ENCODE measurements at places on chromosomes 1 and 21.

DNA sequence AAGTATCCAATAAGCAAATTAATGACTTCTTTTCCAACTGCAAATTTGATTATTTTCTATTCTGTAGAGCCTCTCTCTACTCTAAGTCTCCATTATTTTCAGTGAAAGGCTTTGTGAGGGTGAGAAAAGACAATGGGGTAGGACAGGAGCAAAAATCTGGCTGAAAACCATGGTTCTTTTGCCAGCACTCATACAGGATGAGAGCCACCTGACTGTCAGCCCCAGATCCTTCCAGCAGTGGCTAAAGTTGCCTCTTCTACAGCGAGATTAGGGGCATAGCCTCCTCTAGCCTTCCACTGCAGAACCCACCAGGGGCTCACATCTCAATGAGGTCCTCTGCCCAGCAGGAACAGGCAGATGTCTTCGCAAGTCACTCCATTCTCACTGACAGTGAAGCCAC, 23.7 kb downstream of the NMNAT2 start:
- no peak for DNase-seq

- no peak for DNase-seq
Measured at GRCh38 chr21:17089091-17089491, 423.8 kb upstream of the CXADR start.

GRCh38 chr1:178560871-178561376, 48.0 kb downstream of the TEX35 start:
- DNase-seq: no peak

- no peak for DNase-seq
Measured at GRCh38 chr1:149923626-149924025, 4.0 kb downstream of the SF3B4 start.

DNA sequence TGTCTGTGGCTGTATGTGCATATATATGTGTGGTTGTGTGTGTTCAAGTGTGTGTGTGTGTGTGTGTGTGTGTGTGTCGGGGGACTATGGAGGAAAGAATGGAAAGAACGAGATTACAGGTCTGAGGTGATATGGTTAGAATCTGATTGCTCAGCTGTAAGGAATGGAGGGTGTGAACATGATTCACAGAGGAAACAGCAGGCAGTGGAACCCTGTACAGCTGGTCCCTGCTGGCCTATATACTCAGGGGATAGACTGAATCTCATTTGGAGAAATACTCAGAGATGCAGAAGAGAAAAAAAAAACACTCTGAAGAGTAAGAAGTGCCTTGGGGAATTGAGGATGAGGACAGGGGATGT, 180.1 kb upstream of the ESRRG start:
- DNase-seq: no peak

GRCh38 chr1:24491577-24492360, 10.9 kb upstream of the RCAN3 start:
- DNase-seq: no peak

- no peak for DNase-seq
Measured at GRCh38 chr21:36246080-36246631, 73.8 kb upstream of the MORC3 start.

GRCh38 chr1:38239258-38239835, 192.8 kb upstream of the POU3F1 start:
- no peak for DNase-seq

DNA sequence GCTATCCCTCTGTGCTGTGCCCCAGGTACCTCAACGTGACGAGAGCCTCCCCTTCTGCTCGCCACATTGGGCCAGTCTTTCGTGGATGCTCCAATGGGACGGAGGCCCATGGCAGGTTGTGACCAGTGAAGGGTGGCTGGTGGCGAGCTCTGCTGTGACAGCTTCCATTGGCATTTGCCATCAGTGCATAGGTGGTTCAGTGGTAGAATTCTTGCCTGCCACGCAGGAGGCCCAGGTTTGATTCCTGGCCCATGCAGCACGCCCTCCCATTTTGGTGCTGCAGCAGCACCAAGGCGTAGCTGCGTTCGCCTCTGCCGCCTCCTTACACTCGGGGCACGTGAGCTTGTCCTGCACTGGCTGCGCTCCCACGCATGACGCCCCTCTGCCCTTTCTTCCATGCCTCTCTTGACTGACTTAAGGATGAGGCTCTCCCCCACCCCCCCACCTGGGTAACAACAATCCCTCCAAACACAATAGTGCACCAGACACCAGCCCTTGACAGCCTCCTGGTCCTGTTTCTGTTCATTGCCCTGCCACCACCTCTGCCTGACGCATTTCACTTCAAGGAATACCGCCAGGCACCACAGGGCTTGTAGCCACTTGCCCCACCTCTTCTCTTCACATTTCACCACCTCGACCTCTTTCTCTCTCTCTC, 24.7 kb upstream of the FCGR2A start:
- DNase-seq: no peak

DNA sequence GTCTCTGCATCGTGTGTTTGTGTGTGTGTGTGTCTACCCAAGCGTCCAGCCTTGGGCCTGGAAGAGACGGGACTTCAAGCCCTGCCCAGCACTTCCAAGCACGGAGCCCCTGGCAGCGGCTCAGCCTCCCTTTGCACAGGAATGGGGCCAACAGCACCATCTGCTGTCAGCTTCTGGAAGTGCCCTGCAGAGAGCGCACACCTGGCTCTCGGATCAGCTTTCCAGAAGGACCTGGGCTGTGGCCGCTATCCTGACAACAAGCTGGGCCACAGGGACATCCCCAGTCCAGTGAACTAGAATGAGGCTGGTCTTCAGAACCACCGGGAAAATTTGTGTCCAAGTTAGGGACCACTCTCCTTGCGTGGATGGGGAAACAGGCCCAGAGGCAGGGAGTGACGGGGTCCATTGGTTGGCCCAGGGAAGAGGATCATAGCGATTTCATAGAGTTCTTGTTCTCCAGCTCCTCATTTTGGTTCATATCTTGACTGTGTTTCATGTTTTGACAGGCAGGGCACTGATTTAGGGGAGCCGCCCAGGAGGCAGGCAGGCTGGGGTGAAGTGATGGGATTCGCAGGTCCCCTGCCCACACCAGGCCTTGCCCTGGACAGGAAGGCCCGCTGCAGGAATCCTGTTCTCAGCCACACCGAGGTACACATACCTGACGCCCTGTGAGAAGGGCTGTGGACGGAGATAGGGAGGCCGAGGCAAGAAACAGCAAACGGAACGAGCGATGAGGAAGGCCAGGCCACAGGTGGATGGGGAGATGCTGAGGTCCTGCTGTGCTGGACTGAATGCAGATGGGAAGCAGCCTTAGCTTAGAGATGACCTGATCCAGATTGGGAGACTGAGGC, 38.4 kb downstream of the TAS1R2 start:
- DNase-seq: peak; percentile 61

GRCh38 chr1:245749053-245749452, 594.3 kb downstream of the KIF26B start:
- DNase-seq: no peak

DNA sequence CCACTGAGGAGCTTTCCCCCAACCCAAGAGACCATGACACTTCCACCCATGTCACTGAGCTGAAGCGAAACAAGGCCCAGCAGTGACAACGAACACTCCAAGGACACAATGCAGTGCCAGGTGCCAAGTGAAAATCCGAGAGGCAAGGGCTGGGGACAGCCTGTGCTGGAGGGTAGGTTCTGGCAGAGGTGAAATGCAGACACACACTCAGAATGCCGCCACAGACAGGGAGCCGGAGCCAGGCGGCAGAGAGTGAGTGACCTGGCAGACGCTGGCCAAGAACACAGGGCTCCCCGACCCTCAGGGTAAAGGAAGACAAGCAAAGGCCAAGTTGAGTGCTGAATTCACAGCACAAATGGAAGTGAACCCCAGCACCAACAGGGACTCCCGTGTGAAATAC, 78.9 kb downstream of the CD46 start:
- no peak for DNase-seq

DNA sequence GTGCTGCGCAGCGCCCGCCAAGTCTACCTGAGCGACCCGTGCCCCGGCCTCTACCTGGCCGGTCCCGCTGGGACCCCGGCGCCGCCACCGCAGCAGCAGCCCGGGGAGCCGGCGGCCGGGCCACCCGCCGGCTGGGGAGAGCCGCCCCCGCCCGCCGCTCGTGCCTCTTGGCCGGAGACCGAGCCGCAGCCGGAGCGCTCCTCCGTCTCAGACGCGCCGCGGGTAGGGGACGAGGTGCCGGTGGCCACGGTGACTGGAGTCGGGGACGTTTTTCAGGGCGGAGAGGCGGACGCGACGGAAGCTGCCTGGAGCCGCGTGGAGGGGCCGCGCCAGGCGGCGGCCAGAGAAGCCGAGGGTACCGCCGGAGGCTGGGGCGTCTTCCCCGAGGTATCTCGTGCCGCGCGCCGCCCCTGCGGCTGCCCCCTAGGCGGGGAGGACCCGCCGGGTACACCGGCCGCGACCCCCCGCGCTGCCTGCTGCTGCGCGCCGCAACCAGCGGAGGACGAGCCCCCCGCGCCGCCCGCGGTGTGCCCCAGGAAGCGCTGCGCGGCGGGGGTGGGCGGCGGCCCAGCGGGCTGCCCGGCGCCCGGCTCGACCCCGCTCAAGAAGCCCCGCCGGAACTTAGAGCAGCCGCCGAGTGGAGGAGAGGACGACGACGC, 646 bp downstream of the IER5 start:
- DNase-seq: no peak

- DNase-seq: no peak
Measured at GRCh38 chr1:198860371-198860770, 221.5 kb downstream of the PTPRC start.

- no peak for DNase-seq
Measured at GRCh38 chr1:12340544-12340930, 110.7 kb downstream of the VPS13D start.

DNA sequence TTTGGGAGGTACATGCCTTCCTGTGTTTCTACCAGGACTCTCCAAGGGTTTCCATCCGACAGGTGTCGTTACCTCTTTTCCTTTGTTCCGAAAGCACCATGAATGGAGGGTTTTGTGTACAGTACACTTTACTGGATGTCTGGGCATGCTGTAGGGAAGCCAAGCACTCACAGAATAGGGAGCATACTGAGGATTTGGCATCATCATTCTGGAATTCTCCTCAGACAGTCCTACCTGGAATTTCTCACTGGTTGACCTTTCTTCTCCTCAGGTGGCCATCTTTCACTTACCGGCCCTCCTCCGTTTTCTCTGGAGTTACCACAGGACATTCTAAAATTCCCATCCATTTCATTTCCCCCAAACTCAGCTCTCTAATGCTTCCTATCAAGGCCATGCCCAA, 5.9 kb upstream of the MPL start:
- no peak for DNase-seq

DNA sequence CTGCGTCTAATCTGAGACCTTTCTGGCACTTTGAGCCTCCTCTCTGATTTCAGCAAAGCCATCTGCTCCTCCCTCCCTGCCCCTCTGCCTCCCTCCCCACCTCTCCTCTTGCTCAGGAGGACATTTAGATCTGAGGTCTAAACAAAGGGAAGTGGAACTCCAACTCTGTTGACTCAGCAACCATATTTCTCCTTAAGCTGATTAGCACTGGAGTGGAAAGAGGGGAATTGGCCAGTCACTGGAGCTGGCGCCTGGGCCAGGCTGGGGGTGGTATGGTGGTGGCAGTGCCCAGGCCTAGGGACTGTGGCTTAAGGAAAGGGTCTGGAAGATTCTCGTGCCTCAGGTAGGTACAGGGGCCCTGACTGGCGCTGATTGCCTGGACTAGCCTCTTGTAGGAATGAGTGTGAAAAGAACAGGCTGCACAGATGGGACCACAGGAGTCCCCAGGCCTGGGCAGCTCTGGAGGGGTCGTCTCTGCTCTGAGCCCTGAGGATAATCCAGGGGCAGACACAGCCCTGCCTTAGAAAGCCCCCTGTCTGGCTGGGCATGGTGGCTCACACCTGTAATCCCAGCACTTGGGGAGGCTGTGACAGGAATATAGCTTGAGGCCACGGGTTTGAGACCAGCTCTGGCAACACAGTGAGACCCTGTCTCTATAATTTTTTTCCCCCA, 11.9 kb downstream of the SH2D2A start:
- DNase-seq: no peak

- no peak for DNase-seq
Measured at GRCh38 chr1:159931101-159931794, 5.9 kb upstream of the TAGLN2 start.

DNA sequence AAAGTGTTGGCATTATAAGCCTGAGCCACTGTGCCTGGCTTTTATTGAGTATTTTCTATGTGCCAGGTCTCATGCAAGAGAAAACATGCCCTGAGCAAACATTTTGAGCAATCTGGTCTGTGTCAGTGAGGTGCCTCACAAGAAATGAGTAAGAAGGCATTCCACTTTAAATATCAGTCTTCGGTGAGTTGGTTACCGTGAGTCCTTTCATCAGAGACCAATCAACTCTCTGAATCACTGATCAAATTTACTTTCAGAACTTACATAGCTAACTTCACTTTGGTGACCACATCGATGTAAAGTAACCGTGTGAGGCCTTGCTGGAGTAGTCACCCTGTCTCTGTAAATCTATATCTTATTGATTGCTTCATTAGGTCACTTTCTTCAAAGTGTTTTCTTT, 14.3 kb upstream of the DDX59 start:
- DNase-seq: no peak

DNA sequence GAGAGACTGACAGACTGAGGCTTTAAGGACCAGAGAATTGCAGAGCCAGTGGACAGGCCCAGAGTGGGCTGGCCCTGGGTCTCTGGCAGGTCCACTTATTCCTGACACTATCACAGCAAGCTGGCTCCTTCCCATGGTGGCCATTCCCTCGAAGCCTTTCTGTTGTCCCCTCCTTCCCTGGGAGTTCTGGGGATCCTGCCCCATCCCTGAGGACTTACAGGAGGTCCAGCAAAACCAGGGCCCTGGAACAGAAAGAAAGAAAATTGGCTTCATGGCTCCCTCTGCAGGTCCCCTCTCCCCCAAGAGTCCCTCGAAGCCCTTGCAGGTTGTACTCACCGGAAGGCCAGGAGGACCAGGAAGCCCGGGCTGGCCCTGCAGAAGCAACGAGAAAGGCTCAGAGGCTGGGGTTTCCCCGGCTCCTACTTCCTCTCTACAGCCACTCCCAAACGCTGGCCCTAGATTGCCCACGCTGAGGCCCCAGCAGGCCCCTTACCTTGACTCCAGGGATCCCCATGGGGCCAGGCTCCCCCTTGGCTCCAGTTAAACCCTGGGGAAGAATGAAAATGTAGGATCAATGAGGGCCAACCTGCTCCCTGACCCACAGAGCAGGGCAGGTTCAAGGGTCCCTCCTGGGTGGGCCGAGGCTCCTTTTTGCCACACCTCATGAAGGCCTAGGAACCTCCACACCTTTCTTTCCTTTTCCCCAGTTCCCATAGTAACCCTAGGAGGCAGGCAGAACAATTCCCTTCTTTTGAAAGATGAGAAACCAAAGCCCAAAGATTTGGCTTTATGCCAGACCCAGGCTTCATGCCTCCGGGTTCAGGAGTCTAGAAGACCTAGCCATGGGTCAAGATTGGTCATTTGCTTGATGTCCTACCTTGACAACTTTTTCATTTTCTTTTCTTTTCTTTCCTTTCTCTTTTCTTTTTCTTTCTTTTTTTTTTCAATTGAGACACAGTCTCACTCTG, 4.6 kb downstream of the COL9A2 start:
- no peak for DNase-seq

GRCh38 chr1:244386595-244386994, 65.1 kb downstream of the ADSS2 start:
- DNase-seq: no peak

DNA sequence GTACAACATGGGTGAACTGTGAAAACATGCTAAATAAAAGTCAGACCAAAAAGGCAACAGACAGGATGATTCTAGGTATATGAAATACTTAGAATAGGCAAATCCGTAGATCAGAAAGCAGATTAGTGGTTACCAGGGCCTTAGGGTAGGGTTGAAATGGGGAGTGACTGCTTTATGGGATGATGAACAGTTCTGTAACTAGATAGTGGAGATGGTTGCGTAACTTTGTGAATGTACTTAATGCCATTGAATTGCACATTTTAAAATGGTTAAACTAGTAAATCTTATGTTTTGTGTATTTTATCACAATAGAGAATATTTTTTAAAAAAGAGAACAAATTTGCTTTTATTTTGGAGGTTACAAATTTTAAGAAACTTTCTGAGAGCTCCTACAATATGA, 17.4 kb downstream of the ZNF326 start:
- DNase-seq: no peak
